HEK293T (cell line): ENCODE measurements at places on chromosomes 7 and 10.
A peak's percentile ranks its signal among the peaks of the same experiment; 100 is the strongest.

- no peak for DNase-seq
Measured at GRCh38 chr10:71631007-71631861, 88.3 kb downstream of the C10orf105 start.

GRCh38 chr7:129914536-129915272 lies 38.1 kb downstream of the UBE2H start:
- DNase-seq = no peak

GRCh38 chr10:24730811-24731210 lies 7.1 kb upstream of the ARHGAP21 start:
- no peak for DNase-seq

DNA sequence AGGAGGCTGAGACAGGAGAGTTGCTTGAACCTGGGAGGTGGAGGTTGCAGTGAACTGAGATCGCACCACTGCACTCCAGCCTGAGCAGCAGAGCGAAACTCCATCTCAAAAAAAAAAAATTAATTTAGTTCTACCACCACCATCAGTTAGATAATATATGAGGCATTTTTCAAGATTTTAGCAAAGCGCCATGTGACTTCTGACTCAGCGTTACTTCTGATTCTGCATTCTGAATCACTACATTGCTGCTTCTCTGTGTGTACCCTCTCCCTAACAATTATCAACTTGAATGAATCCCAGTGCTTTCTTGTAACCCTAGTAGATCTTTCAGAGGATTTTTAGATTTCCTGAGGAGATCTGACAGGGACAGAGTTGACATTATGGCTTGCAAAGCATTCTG lies 176.8 kb upstream of the SORCS1 start:
- no peak for DNase-seq

DNA sequence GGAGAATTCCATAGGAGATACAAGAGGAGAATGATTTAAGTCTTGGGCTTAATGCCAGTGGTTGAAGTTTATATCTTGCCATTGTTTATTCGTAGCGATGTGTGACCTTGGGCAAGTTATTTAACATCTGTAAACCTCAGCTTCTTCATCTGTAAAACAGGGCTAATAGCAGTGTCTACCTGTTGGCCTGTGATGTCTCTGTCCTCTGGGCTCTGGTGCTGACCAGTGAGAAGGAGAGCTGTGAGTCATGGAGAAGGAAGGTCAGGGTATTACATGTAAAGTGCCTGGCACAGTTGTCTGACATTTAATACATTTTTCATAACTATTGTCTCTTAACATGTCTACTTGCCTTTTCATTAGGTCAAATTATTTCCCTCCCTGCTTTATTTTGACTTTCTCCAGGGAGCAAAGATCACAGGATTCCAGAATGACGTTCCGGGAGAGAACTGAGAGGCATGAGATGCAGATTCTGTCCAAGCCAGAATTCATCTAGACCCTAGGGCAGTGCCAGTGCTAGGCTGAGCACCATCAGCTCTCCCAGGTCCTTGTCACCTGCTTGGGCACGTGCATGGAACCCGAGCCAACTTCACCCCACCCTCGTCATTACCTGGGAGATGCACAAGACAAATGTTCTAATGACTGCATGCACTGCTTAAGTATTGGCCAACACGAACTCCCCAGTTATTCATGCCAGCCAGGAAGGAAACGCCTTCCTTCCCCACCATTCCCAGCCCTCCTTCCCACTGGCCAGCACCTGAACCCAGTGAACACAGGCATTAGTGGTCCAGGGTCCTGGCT lies 187.9 kb downstream of the DPY19L1 start:
- DNase-seq = no peak

- DNase-seq = no peak
Measured at GRCh38 chr10:4006051-4006450, 221.0 kb upstream of the KLF6 start.

- no peak for DNase-seq
Measured at GRCh38 chr10:21184984-21185383, 287.9 kb upstream of the NEBL start.

DNA sequence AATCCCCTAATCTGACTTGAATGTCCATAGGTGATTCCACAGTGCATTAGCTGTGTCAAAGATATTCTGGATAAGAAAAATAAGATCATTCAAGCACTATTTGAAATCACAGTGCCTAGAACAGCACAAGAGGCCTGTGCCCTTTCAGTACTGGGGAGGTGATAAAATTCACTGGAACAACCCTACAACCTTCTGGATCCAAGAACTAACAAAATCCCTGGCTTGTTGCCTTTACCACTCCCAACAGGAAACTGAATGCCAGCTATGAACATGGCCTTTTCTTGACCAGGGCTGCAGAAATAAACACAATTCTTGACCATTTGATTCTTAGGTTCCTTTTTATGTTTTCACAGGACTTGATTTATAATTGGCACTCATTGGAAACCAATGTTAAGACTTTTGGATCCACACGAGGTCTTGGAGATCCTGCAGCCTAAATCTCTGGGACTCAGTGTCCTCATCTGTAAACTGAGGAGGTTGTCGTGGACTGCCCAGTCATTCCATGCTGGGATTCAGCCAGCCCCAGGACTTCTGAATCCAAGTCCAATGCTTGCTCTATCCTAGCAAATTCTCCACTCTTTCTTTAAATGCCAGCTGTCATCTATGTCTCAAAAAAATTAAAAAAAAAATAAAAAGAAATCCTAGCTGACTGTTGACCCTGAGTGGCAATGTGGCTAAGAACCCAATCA lies 624.7 kb downstream of the KCNMA1 start:
- DNase-seq = no peak

DNA sequence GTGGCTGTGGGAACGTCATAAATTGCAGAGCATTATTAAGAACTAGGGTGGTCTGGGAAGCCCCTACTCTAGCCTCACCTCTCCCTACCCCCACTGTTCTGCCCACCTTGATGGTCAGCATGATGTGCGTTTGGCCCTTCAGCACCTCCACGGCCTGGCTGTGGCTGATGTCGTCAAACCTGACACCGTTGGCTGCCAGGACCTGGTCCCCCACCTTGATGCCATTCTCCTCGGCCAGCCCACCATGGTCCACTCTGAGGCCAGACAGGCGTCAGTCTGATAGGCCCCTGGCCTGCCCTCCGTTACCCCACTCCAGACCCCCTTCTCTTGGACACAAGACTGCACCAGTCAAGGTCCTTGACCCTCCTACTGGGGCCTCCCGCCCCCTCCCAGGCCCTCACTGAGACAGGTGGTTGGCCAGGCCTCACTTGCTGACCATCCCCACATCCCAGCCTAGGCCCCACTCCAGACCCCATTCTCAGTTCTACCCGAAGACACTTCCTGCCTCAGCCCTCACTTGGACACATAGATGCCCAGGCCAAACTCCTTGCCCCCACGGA lies 9.2 kb downstream of the PDZD7 start:
- no peak for DNase-seq

DNA sequence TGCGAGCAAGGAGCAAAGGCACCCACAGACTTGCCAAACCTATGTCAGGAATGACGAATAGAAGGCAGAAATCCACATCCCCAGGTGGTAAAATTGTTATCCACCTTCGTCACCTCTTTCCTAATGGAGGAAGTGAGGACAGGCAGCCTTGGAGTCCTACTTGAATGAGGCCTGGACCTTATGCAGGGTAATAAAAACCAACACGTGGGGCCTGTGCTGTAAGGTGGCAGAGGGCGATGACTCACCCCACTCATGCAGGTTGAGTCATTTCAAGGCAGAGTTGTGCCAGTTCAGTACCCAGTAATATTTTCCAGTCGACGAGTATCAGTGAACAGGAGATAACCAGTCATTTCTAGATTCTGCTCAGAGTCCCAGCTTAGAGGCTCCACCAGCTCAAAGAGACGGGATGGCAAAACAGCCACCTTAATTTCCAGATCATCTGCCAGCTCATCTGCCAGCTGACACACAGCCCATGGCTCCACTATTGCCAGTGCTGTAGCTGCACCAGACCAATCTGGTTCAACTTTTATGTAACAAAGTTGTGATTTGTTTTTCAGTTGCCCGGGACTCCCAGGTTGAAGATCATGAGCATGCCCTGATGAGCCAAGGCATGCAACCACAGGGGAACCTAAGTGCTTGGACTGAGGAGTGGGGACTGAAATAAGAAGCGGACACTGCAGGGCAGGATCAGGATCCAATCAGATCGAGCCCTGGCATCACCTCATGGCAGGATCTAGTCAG lies 176.2 kb upstream of the ITGB1 start:
- DNase-seq = no peak

GRCh38 chr10:11560076-11560709 lies 51.3 kb downstream of the USP6NL start:
- no peak for DNase-seq

- no peak for DNase-seq
Measured at GRCh38 chr10:613271-614138, 76.0 kb downstream of the DIP2C start.

- no peak for DNase-seq
Measured at GRCh38 chr10:122618461-122619165, 58.1 kb downstream of the DMBT1 start.

GRCh38 chr7:1239803-1240516 lies 7.3 kb downstream of the UNCX start:
- DNase-seq = no peak

DNA sequence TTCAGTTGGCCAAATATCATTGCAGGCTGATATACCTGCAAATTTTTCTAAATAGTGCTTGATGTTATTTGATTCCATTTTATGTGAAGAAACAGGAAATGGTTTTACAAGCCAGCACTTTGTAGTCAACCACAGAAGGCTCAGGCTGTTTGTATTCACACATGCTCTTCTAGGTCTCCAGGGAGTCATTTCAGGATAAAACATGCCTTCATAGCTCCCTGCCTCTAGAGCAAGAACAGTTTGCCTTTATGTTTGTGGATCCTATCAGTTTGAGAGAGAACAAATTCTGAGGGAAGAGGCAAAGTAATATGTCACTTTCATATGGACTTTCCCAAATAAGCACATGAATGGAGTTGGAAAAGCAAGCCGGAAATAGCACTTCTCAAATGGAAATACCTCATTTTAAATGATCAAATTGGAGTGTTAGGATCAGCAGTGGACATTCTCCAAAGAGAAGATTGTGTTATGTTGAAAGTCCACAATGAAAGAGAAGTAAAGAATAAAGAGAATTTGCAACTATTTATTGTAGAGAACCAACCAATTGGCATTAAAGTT lies 277.6 kb downstream of the KCND2 start:
- no peak for DNase-seq

- no peak for DNase-seq
Measured at GRCh38 chr7:31776616-31777015, 89.6 kb downstream of the PPP1R17 start.

DNA sequence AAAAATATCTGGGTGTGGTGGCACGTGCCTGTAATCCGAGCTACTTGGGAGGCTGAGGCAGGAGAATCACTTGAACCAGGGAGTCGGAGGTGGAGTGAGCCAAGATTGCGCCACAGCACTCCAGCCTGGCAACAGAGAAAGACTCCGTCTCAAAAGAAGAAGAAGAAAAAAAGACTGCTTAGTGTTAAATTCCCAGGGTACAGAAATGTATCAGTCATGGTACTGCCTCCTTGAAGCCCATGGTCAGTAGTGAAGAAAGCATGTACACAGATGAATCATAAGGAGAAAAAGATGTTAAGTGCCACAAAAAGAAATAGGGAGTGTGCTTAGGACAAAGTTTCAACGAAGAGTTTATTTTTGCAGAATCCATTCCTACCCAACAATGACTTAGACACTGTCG lies 62.5 kb upstream of the KMT2E start:
- DNase-seq = no peak

GRCh38 chr7:139995017-139995915 lies 67.5 kb downstream of the PARP12 start:
- no peak for DNase-seq

GRCh38 chr7:81691199-81691821 lies 78.5 kb downstream of the HGF start:
- no peak for DNase-seq

- no peak for DNase-seq
Measured at GRCh38 chr7:50749896-50750295, 32.8 kb downstream of the GRB10 start.

GRCh38 chr10:63054889-63055611 lies 78.1 kb upstream of the NRBF2 start:
- DNase-seq = no peak

DNA sequence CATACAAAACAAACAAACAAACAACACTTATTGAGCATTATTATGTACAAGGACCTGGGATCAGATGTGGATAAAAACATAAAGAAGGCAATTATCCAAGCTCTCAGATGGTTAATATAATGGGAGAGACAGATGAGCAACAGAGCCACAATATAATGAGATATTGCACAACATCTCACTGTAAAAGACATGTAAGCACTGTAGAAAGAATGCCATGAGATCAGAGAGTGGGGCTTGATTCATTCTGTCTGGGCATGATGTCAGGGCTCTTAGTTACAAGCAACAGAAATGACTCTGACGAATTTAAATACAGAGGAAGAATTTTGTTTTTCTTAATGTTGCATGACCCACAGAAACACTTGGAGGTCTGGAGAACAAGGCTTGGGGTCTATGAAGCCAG lies 164.7 kb upstream of the PLXDC2 start:
- no peak for DNase-seq

DNA sequence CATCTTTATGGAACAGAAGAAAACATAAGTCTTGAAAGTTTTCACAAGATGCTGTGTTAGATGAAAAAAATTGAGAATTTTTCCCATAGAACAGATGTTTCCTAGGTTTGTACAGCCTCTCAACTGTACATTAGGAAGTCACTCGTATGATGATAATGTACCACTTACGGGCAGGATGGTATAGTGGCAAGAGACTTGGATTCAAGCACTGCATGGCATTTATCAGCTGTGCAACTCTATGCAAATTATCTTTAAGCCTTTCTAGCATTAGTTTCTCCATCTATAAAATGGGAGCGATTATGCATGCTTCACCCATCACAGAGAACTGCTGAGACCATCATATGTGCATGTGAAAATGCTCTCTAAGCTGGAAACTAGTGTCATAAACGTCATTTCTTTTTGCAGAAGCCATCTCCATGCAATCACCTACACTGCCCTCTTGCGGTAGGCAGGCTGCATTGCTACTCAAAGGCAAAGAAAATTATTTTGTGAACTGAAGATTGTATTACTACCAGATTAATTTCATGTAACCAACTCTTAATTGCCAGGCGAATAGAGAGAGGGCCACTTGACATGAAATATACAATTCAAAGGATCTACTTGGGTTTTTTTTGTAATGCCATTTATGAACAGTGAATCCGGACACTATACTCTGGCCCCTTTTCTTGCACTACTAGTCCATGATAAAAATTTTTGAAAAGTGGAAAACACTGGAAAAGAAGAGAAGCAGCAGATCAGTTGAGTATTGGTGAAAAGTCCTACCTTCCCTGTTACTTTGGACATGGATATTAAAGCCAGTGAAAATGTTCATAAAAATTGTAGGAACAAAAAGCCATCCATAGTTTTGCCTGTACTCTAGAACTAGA lies 102.3 kb downstream of the JAZF1 start:
- peak; percentile 60 for DNase-seq
